ENCODE measurements at places on chromosomes 6 and 20.

DNA sequence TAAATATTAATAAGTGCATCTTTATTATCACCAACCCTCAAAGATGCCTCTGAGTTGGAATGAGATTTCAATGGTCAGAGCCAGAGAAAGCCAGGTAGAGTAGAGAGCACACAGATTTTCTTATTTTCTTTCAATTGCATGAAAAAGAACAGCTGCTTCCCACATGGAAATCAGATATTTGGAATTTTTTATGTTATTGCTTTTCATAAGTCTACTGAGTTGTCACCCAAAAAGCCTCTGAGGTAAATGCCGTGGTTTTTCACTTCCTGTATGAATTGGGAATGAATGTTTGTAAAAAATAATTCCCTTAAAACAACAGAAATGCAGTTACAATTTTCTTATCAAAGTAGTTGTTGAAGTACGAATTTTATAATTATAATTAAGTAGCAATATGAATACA, 563.1 kb downstream of the RFPL4B start:
- no peak for DNase-seq
- H3K27ac ChIP-seq: no peak overlapping the region
- no peak overlapping the region for H3K4me3 ChIP-seq
- no peaks in the 10 kb centered on the region for H3K36me3 ChIP-seq

DNA sequence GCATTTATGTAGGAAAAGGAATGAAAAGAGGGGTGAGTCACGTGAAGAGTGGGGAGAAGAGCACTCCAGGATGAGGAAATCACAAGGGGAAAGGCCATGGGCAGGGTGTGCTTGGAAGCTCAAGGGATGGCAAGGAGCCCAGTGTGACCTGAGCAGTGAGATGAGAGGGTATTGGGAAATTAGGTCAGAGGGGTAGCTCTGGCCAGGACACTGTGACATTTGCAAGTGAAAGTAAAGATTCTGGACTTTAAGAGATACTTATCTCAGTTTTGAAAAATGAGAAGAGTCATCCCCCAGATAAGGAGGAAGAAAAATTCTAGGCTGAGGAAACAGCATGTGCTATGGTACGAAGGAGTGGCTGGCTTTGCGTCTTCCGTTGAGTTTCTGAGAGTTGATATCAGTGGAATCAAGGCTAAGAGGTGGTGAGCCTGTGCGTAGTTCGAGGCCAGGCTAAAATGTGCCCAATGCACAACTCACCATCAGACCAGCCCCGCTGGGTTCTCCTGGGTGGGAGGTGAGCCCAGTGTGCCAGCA, 79.9 kb downstream of the GCLC start:
- H3K27ac ChIP-seq: peak overlapping the region; percentile 72
- no peaks in the 10 kb centered on the region for H3K27me3 ChIP-seq
- DNase-seq: no peak
- H3K36me3 ChIP-seq: no peaks in the 10 kb centered on the region
- peaks cover 6% of the 10 kb centered on the region for H3K4me1 ChIP-seq

DNA sequence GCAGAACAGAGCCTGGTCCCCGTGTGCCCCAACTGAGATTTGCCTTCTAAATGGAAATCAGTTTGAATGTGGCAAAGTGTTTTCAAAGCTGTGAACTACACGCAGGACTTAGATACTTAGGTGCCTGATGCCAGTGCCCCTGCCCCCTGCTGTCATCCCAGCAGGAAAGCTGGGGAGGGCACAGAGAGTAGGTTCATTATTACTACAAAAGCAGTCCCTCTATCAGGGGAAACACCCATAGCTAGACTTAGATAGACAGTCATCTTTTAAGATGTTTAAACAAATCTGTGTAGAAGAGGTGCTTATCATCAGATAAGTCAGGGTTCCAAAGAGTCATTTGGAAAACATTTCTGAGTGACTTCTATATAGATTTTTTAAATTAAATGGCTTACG, 155.0 kb upstream of the SNX9 start:
- no peak overlapping the region for H3K27ac ChIP-seq
- no peaks in the 10 kb centered on the region for H3K27me3 ChIP-seq
- no peaks in the 10 kb centered on the region for H3K36me3 ChIP-seq
- H3K4me1 ChIP-seq: no peaks in the 10 kb centered on the region
- DNase-seq: no peak

GRCh38 chr20:58202044-58202443, 26.4 kb downstream of the ANKRD60 start:
- no peak overlapping the region for H3K4me3 ChIP-seq
- no peaks in the 10 kb centered on the region for H3K27me3 ChIP-seq
- no peak overlapping the region for H3K27ac ChIP-seq
- no peaks in the 10 kb centered on the region for H3K36me3 ChIP-seq
- no peak for DNase-seq
